Caco-2 (cell line): ENCODE measurements at places on chromosomes 12 and 14. TPM values are rescaled to one million over a fixed set of nuclear protein-coding genes. Genes with fewer than 3 reads are reported as not detected.

- no peaks in the 10 kb centered on the region for H3K36me3 ChIP-seq
- H3K4me1 ChIP-seq, result no peaks in the 10 kb centered on the region
- H3K4me3 ChIP-seq, result no peak overlapping the region
- no peak overlapping the region for H3K27ac ChIP-seq
- no peak for DNase-seq
- H3K27me3 ChIP-seq, result no peaks in the 10 kb centered on the region
Measured at GRCh38 chr12:56695327-56696101, 7.4 kb upstream of the PTGES3 start.

GRCh38 chr12:95963096-95963495, 20.0 kb downstream of the AMDHD1 start:
- no peak overlapping the region for H3K4me3 ChIP-seq
- H3K36me3 ChIP-seq, result no peaks in the 10 kb centered on the region

Gene CIROP
- total RNA-seq, result not detected in 2 replicates

Gene FZD10
- total RNA-seq, result 0.09 TPM in 2 replicates

DNA sequence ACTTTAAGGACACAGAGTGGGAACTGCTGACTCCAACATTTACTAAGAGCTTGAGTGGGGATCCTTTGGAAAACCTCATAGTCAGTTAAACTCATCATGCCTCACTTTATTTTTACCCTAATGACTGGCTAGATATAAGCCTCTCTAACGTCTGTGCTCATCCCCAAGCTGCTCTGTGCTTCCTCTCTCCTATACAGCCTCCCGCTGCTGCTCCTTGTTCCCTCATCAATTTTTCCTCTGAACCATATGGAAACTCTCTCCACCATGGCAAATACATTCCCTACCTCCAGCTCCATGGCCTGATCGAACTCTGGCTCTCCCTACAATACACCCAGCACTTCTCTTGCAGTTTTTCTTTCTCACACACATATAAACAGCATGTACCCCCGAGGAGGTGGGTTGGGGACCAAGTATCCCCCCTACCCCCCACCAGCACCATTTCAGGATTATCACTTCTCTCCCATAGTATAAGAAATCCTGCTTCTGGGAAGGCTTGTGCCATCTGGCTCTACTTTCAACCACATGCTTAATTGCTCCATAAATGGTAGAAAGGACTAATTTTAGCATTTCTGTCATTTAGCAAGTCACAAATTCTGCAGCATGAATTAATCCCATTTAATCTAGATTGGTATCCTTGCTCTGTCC, 39.2 kb upstream of the DYRK2 start:
- H3K4me1 ChIP-seq, result no peaks in the 10 kb centered on the region
- DNase-seq, result no peak
- no peaks in the 10 kb centered on the region for H3K36me3 ChIP-seq
- no peaks in the 10 kb centered on the region; the same call in 1 of the 2 replicates for H3K27me3 ChIP-seq

DNA sequence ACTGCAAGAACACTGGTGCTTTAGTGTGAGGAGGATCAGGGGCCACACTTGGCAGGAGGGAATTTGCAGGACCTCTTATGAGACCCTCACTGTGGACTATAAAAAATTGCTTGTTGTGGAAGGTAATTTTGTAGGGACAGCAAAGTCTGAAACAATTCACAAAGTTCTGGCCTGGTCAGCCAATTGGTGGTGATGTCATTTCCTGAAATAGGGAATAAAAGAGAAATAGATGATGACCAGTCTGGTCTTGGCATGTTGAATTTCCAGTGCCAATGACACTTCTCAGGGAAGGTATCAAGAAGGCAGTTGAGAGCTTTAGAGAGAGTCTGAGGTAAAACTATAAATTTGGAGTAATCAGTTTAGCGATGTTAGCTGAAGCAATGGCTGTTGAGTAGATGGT, 129.3 kb upstream of the LMNTD1 start:
- H3K36me3 ChIP-seq, result no peaks in the 10 kb centered on the region
- H3K27me3 ChIP-seq, result no peaks in the 10 kb centered on the region
- H3K4me1 ChIP-seq, result no peaks in the 10 kb centered on the region; the same call in 1 of the 2 replicates
- DNase-seq, result no peak

DNA sequence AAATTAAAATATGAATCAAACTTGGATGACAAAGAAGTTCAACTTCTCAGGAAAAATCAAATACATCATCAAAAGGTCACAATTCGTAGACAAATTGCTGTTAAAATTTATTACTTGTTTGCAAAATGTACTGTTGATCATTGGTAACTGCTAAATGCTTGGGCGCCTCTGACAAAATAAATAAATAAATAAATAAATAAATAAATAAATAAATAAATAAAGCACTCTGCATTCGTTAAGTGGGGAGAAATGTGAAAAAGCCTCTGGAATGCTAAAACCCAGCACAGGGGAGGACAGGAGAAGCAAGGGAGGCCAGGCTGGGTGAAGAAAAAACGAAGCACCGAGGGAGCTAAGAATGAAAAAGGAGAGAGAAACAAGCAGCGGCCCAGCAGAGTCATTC, 115.2 kb downstream of the BCL11B start:
- H3K27ac ChIP-seq, result no peak overlapping the region
- no peaks in the 10 kb centered on the region for H3K4me1 ChIP-seq
- DNase-seq, result no peak
- no peak overlapping the region for H3K4me3 ChIP-seq

DNA sequence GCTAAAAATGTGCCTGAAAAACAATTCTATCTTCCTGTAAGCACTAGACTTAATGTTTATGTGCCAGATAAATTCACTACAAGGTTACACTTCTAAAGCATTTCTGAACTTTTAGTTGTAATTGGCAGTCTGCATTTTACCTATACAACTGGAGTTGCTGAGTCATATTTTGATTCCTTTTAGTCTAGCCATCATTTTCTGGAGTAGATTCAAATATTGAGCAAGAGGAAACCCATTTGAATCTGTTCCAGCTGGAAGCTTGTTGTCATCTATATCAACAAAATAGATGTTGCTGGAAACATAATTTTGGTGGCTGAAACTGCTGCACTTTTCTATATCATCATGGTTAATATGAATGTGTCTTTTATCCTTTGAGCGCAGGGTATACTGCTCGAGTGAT, 122.2 kb upstream of the CCDC175 start:
- H3K36me3 ChIP-seq, result no peaks in the 10 kb centered on the region
- no peaks in the 10 kb centered on the region for H3K27me3 ChIP-seq
- no peak for DNase-seq

Gene DCAF4
- total RNA-seq, result 20.1 and 21.1 TPM in 2 replicates

GRCh38 chr14:71108398-71109119, 201.3 kb downstream of the PCNX1 start:
- no peak overlapping the region for H3K27ac ChIP-seq
- 0 out of 2 replicates have a peak, but pooled peaks cover 1% of the 10 kb centered on the region for H3K36me3 ChIP-seq
- peaks cover 9% of the 10 kb centered on the region for H3K4me1 ChIP-seq
- DNase-seq, result no peak
- H3K27me3 ChIP-seq, result no peaks in the 10 kb centered on the region
- H3K4me3 ChIP-seq, result no peak overlapping the region

DNA sequence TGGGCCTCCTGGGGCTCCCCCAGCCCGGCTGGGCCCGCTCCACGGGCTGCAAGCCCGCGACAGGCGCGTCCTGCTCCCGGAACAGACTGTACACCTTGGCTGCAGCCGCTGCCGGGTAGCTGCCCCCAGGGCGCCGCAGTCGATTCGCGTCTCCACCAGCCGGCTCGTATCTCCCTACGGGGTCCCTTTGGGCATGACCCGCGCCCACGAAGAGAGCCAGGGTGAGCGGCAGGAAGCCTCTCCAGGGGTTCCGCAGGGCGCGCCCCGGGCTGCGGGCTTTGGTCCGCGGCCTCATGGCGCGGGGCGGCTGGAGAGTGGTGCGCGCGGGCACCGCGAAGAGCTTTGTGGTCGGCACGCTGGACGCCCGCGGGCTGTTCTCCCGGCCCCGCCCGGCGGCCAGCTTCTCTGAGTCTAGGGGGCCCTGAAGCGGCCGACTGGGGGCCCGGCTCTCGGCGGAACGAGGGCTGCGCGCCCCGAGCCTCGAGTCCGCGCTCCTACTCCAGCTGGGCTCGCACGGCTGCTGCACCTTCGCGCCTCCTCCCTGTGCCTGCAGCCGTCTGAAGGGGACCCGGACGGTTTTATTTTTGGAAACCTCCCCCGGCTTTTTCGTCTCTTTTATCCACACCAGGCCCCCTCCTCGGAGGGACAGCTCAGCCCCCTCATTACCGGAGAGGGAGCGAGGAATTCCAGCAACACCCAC, at the start of gene LTBP2:
LTBP2 (minus strand) TSS at position 588 of the 700 bp plus-strand sequence; CDS start at position 295, 293 bp downstream.
- H3K4me1 ChIP-seq, result no peaks in the 10 kb centered on the region
- no peak within 1 kb of the TSS for H3K27ac ChIP-seq
- DNase-seq, result no peak

Gene CCER1
- total RNA-seq, result not detected in 2 replicates

DNA sequence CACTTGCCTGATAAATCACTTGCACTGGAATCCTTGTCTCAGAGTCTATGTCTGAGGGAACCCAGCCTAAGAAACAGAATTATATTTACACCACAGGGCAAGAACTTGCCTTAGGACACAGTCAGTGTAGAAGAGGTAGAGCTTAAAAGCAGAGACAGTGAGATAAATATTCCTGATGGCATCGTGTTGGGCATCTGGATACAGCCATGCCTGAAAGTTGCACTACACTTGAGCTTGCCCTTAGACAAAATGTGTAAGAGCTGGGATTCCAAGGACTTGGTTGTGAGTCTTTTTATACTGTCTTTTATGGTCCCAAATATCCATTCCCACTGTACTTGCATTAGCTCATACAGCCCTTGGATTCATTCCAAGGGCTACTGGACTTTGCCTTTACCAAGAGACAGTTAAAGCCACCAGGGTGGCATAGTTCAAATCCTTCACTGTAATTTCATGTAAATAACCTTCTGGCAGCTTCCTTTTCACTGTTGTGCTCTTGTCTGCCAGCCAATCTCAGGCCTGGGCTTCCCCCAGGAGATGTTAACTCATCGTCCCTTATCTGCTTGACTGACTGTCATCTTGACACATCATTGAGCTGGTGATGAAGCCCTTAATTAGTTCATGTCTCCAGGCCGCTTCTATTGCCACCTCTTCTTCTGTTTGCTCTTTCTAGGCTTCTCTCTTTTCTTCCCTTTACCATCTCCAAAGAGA, 577.9 kb upstream of the TBX3 start:
- no peaks in the 10 kb centered on the region; the same call in 1 of the 2 replicates for H3K27me3 ChIP-seq
- H3K36me3 ChIP-seq, result no peaks in the 10 kb centered on the region
- no peak overlapping the region for H3K27ac ChIP-seq
- no peak for DNase-seq

Gene TRHDE
- total RNA-seq, result not detected in 2 replicates

Gene ASCL1
- not detected in 2 replicates for total RNA-seq

Gene OTOGL
- total RNA-seq, result 0.39 and 0.72 TPM in 2 replicates

- no peaks in the 10 kb centered on the region for H3K27me3 ChIP-seq
- peaks cover 24% of the 10 kb centered on the region for H3K4me1 ChIP-seq
- no peaks in the 10 kb centered on the region for H3K36me3 ChIP-seq
- H3K4me3 ChIP-seq, result peak overlapping the region; percentile 73
- peak; percentile 51 for DNase-seq
- H3K27ac ChIP-seq, result peak overlapping the region; percentile 88
Measured at GRCh38 chr14:54567224-54567638, 303 bp downstream of the SAMD4A start.

DNA sequence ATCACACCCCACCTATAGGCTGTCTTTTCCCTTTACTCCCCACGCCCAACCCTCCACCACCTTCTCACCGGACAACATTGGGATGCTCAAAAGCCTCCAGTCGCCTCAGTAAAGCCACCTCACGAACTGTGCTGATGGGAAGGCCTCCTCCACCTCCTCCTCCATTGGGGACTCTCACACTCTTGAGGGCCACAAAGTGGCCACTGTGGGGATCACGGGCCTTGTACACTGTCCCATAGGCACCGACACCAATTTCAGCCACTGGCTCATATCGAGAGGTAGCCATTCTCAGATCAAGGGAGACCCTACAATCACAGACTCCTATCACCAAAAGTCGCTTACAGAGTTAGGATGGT, 700 bp downstream of the CDK4 start:
- peak overlapping the region; percentile 99 for H3K27ac ChIP-seq
- no peaks in the 10 kb centered on the region for H3K27me3 ChIP-seq
- peaks cover 14% of the 10 kb centered on the region for H3K4me1 ChIP-seq
- peaks cover 3% of the 10 kb centered on the region; the same call in 1 of the 2 replicates for H3K36me3 ChIP-seq
- H3K4me3 ChIP-seq, result peak overlapping the region; percentile 83

Gene HOXC6
- 10.2 and 12.1 TPM in 2 replicates for total RNA-seq

Gene GPR65
- total RNA-seq, result not detected in 2 replicates

- no peak overlapping the region for H3K27ac ChIP-seq
- no peak for DNase-seq
- H3K27me3 ChIP-seq, result no peaks in the 10 kb centered on the region
Measured at GRCh38 chr12:65081496-65081895, 39.6 kb downstream of the WIF1 start.

- no peak overlapping the region for H3K27ac ChIP-seq
- no peak overlapping the region for H3K4me3 ChIP-seq
- no peaks in the 10 kb centered on the region for H3K36me3 ChIP-seq
- H3K4me1 ChIP-seq, result no peaks in the 10 kb centered on the region
Measured at GRCh38 chr12:97167598-97167997, 260.5 kb downstream of the NEDD1 start.

- H3K4me1 ChIP-seq, result 0 out of 2 replicates have a peak, but pooled peaks cover 3% of the 10 kb centered on the region
- no peak overlapping the region for H3K4me3 ChIP-seq
- H3K36me3 ChIP-seq, result no peaks in the 10 kb centered on the region
- H3K27me3 ChIP-seq, result no peaks in the 10 kb centered on the region
Measured at GRCh38 chr12:71447691-71448132, 8.1 kb downstream of the LGR5 start.

GRCh38 chr12:98173773-98174427, 341.5 kb upstream of the TMPO start:
- no peak for DNase-seq
- H3K4me3 ChIP-seq, result no peak overlapping the region
- H3K27ac ChIP-seq, result no peak overlapping the region
- no peaks in the 10 kb centered on the region for H3K27me3 ChIP-seq
- H3K4me1 ChIP-seq, result no peaks in the 10 kb centered on the region
- no peaks in the 10 kb centered on the region for H3K36me3 ChIP-seq

Gene MRPL51
- 448 and 456 TPM in 2 replicates for total RNA-seq

DNA sequence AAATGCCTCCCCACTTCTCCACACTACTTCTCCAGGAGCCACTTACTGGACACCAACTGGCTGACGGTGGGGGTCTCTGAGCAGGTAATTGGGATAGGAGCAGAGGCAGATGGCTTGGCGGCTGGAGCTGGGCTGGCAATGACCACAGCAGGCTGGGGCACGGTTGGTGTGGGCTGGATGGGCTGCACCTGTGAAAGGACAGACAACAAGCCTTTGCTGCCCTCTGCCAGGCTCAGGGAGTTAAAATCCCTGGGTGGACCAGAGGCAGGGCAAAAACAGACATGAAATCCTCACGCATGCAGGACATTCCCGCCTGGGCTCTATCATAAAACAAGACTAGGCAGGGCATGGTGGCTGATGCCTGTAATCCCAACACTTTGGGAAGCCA, 19.3 kb upstream of the TFCP2 start:
- no peak overlapping the region for H3K27ac ChIP-seq
- no peaks in the 10 kb centered on the region for H3K36me3 ChIP-seq
- DNase-seq, result no peak
- H3K27me3 ChIP-seq, result no peaks in the 10 kb centered on the region
- no peak overlapping the region for H3K4me3 ChIP-seq

Gene THTPA
- total RNA-seq, result 9.3 and 9.5 TPM in 2 replicates

Gene LRRC10
- not detected in 2 replicates for total RNA-seq

DNA sequence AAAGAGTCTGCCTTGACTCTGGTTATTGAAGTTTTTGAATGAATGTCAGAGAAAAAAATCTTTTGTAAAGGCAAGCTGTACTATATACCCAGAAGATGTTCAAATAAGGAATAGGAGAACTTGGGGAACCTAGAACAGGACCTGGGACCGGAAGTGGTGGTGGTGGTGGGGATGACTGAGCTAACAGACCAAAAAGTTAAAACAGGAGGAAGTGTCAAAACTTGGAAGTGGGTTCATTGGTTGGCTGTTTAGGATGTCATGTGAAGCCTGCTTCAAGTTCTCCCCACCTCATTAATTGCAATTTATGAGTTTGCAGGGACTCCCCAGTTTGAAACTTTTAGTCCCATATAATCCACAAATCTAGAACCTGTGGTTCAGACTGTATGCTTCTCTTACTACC, 26.2 kb downstream of the PLXNC1 start:
- peaks cover 63% of the 10 kb centered on the region for H3K4me1 ChIP-seq
- peaks cover 3% of the 10 kb centered on the region for H3K36me3 ChIP-seq
- no peaks in the 10 kb centered on the region for H3K27me3 ChIP-seq
- DNase-seq, result no peak
